ENCODE measurements at places on chromosomes 4 and X. TPM values are rescaled to one million over a fixed set of nuclear protein-coding genes. Genes with fewer than 3 reads are reported as not detected.

DNA sequence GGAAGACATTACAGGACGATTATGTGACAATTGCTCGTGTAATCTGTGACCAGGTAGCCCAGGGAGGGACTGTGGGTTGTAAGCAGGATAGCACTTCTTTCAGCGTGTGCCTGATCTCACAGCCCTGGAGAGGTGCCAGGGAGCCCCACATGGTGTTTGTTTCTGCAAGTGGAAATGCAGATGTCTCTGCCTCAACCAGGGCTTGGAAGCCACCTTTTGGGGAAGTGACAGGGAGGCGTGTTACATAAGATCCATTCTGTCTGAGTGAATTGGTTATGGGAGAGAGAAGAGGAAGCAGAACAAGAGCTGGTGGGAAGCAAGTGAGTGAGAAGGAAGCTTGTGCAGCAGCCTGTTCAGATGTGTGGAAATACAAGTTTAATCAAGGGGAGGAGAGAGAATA, 104.5 kb upstream of the GATB start:
- no peaks in the 10 kb centered on the region for H3K27me3 ChIP-seq
- H3K27ac ChIP-seq: no peak overlapping the region
- H3K36me3 ChIP-seq: no peaks in the 10 kb centered on the region
- H3K4me1 ChIP-seq: no peaks in the 10 kb centered on the region
- peak; percentile 23 for DNase-seq

The FGF13 gene
- total RNA-seq: 5.5 TPM

GRCh38 chr4:91519155-91519554, 784.6 kb upstream of the GRID2 start:
- no peaks in the 10 kb centered on the region for H3K4me1 ChIP-seq
- no peak overlapping the region for H3K27ac ChIP-seq
- H3K27me3 ChIP-seq: no peaks in the 10 kb centered on the region
- no peaks in the 10 kb centered on the region for H3K36me3 ChIP-seq

The CMC4 gene
- total RNA-seq: 26.7 TPM

The CYBB gene
- 13.0 TPM for total RNA-seq

DNA sequence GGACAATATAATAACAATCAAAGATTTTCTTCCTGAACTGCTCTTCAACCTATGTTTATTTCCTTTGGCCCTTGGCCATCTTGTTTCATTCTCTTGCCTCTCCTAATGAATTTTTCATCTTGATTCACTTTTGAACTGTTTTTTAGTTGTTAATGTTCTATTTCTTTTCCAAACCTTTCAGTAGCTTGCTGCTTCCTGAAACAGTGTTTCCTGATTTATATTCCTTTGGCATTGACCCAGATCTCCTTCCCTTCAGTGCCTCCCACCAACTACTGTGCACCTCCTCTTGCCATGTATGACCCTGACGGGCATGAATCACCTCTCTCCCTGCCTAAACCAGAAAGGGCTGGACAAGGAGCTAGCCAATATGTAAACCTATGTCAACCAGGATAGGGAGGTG, 25.6 kb upstream of the SPP1 start:
- no peaks in the 10 kb centered on the region for H3K27me3 ChIP-seq
- H3K27ac ChIP-seq: no peak overlapping the region
- H3K4me3 ChIP-seq: no peak overlapping the region
- H3K4me1 ChIP-seq: no peaks in the 10 kb centered on the region
- DNase-seq: no peak
- H3K36me3 ChIP-seq: no peaks in the 10 kb centered on the region
